Right atrium auricular region (tissue), 2 donors: ENCODE measurements at places on chromosomes 16 and 17. TPM values are rescaled to one million over a fixed set of nuclear protein-coding genes. Genes with fewer than 3 reads are reported as not detected.

DNA sequence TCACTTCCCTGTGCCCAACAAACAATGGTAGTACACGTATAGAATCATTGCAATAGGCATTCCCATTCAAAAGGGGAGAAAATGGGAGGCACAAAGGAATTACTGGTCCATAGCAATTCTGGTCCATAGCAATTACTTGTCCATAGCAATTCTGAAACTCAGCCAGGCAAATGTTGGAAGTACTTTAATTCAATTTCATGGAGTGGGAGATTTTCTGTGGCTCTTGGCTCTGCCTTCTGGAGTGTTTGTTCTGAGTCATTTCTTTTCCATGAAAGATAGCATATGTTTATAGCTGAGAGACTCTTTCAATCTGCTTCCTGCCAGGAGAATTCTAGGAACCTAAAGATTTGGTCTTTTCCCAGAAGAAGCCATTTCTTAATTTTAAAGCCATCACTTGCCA lies 182.8 kb upstream of the ELAC2 start:
- DNase-seq, result no peak
- no peak overlapping the region for H3K4me3 ChIP-seq
- H3K36me3 ChIP-seq, result no peaks in the 10 kb centered on the region
- H3K27ac ChIP-seq, result no peak overlapping the region

DNA sequence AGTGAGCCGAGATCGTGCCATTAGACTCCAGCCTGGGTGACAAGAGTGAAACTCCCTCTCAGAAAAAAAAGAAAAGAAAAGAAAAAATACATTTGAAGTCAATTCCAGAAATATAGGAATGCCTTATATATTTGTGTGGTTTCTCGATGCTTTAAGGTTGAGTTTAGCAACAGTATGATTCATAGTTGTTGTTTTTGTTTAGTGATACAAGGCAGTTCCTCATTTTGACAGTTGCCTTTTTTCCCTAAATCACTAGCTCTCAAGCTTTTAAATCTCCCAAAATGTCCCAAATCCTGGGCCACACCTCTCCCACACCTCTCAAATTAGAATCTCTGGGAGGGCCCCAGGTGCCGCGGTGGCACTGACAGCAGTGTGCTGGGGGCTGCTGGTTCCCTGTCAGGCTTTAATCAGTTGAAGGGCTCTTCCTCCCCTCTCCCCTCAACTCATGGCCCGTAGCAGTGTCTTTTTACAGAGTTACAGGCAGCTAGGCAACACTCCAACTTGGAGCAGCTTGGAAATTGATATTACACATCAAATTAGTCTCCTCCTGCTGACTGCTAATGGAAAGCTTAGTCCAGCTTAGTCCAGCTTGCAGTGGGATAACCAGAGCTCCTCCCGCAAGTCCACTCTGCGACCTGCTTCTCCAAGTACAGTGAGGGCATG lies 58.4 kb downstream of the EPN2 start:
- no peak for DNase-seq
- peaks cover 72% of the 10 kb centered on the region for H3K4me1 ChIP-seq
- H3K4me3 ChIP-seq, result no peak overlapping the region
- no peaks in the 10 kb centered on the region for H3K36me3 ChIP-seq

GRCh38 chr17:75326226-75326848 lies 37.1 kb upstream of the SLC25A19 start:
- no peaks in the 10 kb centered on the region for H3K4me1 ChIP-seq
- H3K27ac ChIP-seq, result peak overlapping the region; percentile 34
- no peaks in the 10 kb centered on the region for H3K27me3 ChIP-seq
- H3K36me3 ChIP-seq, result peaks cover 17% of the 10 kb centered on the region

DNA sequence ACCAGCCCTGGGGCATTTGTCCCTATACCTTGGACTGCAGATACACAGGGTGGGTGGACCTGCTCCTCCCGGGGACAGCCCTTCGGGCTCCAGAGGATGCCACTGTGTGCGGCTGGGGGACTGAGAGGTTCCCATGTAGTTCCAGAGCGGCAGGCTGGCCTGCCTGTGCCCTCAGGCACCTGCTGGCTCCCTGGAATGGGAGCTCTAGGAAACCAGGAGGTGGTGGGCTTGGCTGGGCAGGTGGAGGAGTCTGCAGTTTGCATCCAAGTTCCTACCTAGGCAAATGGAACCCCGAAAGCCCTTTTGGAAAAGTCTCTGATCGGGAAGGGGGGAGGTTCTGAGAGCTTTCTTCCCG lies 982 bp downstream of the DBNDD1 start:
- DNase-seq, result no peak
- no peaks in the 10 kb centered on the region for H3K4me1 ChIP-seq
- H3K36me3 ChIP-seq, result no peaks in the 10 kb centered on the region
- no peaks in the 10 kb centered on the region for H3K27me3 ChIP-seq
- H3K27ac ChIP-seq, result no peak overlapping the region
- no peak overlapping the region for H3K4me3 ChIP-seq

DNA sequence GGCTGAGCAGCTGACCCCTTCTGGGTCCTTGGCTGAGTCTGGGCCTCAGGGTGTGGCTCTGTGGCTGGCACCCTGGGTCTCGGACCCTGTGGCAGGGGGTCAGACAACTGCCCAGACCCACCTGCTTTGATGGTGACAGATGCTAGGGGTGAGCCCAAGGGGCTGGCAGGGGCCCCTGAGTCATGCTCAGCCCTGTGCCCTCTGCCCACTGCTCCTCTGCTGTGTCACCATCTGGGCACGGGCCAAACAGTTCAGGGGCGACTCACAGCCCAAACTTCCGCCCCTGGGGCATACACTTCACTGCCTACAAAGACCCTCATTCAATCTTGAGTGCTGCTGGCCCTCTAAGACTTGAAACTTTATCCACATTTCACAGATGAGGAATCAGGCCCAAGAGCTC lies 5.7 kb downstream of the ADGRG1 start:
- H3K4me1 ChIP-seq, result no peaks in the 10 kb centered on the region
- H3K36me3 ChIP-seq, result no peaks in the 10 kb centered on the region
- H3K27me3 ChIP-seq, result no peaks in the 10 kb centered on the region
- no peak for DNase-seq

DNA sequence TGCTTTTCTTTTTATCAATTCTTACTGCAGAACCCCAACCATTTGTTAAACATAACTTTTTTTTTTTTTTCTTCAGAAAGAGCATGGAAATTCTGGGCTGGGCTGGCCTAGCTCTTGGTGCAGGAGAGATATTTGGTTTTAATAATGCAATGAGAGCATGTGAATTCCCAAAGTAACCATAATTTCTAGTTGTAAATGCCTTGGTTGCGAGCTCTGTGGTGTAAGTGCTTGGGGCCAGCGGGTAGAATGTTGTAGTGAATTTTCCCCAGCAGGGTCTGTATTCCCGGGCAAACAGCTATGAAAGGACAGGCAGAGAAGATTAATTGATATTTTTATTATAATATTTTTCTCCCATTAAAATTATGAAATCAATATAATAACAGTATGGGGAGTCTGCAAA lies 465.6 kb downstream of the HS3ST4 start:
- H3K27me3 ChIP-seq, result no peaks in the 10 kb centered on the region
- DNase-seq, result no peak
- H3K4me1 ChIP-seq, result no peaks in the 10 kb centered on the region

GRCh38 chr17:29844339-29845048 lies 85.5 kb downstream of the SSH2 start:
- H3K27me3 ChIP-seq, result no peaks in the 10 kb centered on the region
- H3K36me3 ChIP-seq, result no peaks in the 10 kb centered on the region
- H3K4me1 ChIP-seq, result peaks cover 18% of the 10 kb centered on the region
- no peak overlapping the region for H3K4me3 ChIP-seq
- DNase-seq, result no peak
- H3K27ac ChIP-seq, result no peak overlapping the region

DNA sequence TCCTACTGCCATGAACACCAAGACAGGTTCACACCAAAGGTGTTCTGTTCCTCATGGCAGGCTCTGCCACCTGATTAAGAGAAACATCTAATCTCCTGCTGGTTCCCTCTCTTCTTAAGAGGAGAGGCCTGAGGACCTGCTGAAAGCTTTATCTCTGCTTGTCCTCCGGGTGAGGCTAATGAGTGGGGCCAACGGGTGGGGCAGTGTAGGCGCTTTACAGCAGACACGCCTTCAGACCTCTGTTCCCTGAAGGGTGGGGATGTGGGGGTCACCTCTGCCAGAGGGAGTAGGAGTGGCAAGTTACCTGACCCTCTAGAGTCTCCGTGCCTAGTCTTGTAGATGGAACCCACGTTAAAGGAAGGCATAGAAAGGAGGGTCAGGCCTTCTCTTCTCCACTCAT lies 4.2 kb upstream of the MRM1 start:
- no peaks in the 10 kb centered on the region for H3K36me3 ChIP-seq
- peaks cover 31% of the 10 kb centered on the region for H3K4me1 ChIP-seq
- no peak for DNase-seq
- no peak overlapping the region for H3K4me3 ChIP-seq

- H3K36me3 ChIP-seq, result no peaks in the 10 kb centered on the region
- H3K27ac ChIP-seq, result peak overlapping the region; percentile 70
- peak overlapping the region; percentile 60 for H3K4me3 ChIP-seq
These were observed 6.7 kb downstream of the PRSS36 start for GRCh38 chr16:31143011-31143693.

- no peaks in the 10 kb centered on the region for H3K36me3 ChIP-seq
- DNase-seq, result no peak
- no peak overlapping the region for H3K27ac ChIP-seq
These were observed 2449.5 kb downstream of the TP53TG3F start for GRCh38 chr16:35908942-35909341.

- no peaks in the 10 kb centered on the region for H3K27me3 ChIP-seq
- no peaks in the 10 kb centered on the region for H3K4me1 ChIP-seq
- DNase-seq, result no peak
- no peak overlapping the region for H3K4me3 ChIP-seq
- H3K27ac ChIP-seq, result no peak overlapping the region
These were observed 13.6 kb downstream of the ATPAF2 start for GRCh38 chr17:18025241-18025944.

KRTAP3-1 gene
- not detected for total RNA-seq

FOXO3B gene
- 4.7 TPM for total RNA-seq

CD300LG gene
- total RNA-seq, result 30.4 TPM

CIBAR2 gene
- total RNA-seq, result not detected

CCP110 gene
- total RNA-seq, result 6.0 TPM
